Aortic smooth muscle cell (primary cell): ENCODE measurements at places on chromosomes 5 and 9. TPM values are rescaled to one million over a fixed set of nuclear protein-coding genes. Genes with fewer than 3 reads are reported as not detected.

Gene DAB2IP
- 25.6 and 36.7 TPM in 2 replicates for total RNA-seq

Gene OGN
- 2.0 and 16.8 TPM in 2 replicates for total RNA-seq

Gene PHYHD1
- 5.7 and 9.8 TPM in 2 replicates for total RNA-seq

Gene INSL4
- under 0.01 TPM in 1 of 2 replicates, not detected in the other for total RNA-seq

Gene SARDH
- total RNA-seq: 2.5 and 7.4 TPM in 2 replicates

Gene LCN9
- total RNA-seq: not detected in 2 replicates

Gene VLDLR
- total RNA-seq: 2.2 and 3.0 TPM in 2 replicates

Gene FAM169A
- 0.19 and 0.40 TPM in 2 replicates for total RNA-seq

Gene PLAC8L1
- total RNA-seq: 0.25 and 0.40 TPM in 2 replicates

Gene FCN2
- not detected in 2 replicates for total RNA-seq

Gene EMB
- total RNA-seq: 5.3 and 6.9 TPM in 2 replicates
